Cerebellum (tissue), 4 donors: ENCODE measurements at places on chromosomes 12 and 14. TPM values are rescaled to one million over a fixed set of nuclear protein-coding genes. Genes with fewer than 3 reads are reported as not detected.

DNA sequence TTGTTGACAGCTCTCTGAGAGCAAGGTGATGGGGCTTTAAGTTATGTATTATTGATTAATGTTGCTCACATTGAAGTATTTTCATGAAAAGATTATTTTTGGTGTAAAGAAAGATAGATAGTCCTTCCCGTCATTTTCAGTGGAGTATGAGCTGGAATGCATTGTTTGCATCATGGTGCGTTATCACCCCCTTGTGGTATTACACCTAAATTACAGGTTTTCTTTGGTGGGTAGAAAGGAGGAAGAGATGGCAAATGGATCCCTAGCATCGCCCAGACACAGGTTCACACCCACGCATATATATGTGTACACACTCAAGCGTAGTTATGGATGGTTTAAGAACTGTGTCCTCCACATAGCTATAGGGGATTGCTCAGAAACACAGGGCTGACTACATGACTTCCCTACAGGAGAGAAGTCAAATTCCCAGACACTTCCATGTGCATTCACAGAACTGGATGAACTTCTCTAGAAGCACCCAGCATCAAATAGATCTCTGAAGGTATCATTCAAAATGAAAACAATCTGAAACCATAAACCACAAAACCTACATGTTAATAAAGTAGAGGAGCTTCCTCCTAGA, 14.4 kb upstream of the SERPINA10 start:
- no peak for DNase-seq

GRCh38 chr14:85533023-85533860, 3.3 kb downstream of the FLRT2 start:
- no peak for DNase-seq

GRCh38 chr14:72664651-72665050, 229.2 kb downstream of the DPF3 start:
- DNase-seq: no peak

- no peak for DNase-seq
These were observed 31.4 kb upstream of the C14orf180 start for GRCh38 chr14:104547998-104548700.

- DNase-seq: no peak
These were observed 7.9 kb downstream of the GSC start for GRCh38 chr14:94761997-94762377.

DNA sequence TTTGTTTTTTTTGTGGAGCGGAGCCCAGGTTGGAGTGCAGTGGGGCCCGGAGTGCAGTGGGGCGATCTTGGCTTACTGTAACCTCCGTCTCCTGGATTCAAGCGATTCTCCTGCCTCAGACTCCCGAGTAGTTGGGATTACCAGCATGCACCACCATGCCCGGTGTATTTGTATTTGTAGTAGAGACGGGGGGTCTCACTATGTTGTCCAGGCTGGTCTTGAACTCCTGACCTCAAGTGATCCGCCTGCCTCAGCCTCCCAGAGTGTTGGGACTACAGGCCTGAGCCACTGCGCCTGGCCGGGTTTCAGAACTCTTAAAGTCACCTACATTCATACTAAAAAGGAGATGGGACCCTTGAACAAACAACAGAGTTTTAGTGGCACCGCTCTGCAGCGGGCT, 52.7 kb downstream of the KRT80 start:
- DNase-seq: no peak

DNA sequence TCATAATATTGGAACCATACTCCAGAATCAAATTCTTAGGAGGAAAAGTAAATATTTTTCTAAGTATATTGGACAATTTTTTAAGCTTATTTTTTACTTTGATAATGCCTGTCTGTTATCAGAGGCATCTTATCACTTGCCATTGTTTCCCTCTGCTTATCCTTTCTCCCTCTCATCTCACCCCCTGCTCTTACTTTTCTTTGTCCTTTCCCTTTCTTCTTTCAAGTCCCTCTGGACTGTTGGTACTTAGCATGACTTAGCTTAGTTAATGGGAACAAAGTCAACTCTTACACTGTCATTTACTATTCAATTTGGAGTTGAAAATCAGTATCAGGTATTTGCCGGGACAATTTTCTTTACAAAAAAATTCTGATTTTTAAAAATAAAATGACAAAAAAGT, 45.2 kb downstream of the ABCD2 start:
- DNase-seq: no peak

LPAR5 gene
- total RNA-seq: 0.82 TPM

KCNC2 gene
- 20.2 TPM for total RNA-seq

INHBC gene
- total RNA-seq: not detected

SGPP1 gene
- 20.1 TPM for total RNA-seq
